Stimulated activated CD8-positive, alpha-beta memory T cell treated with anti-CD3 and anti-CD28 coated beads, Interleukin-4, amount 100 ng/mL, for 1 hour (primary cell): ENCODE measurements at places on chromosomes 7 and 10.

- DNase-seq, result no peak
These were observed 32.5 kb downstream of the ZNF438 start for GRCh38 chr10:30999070-30999712.

DNA sequence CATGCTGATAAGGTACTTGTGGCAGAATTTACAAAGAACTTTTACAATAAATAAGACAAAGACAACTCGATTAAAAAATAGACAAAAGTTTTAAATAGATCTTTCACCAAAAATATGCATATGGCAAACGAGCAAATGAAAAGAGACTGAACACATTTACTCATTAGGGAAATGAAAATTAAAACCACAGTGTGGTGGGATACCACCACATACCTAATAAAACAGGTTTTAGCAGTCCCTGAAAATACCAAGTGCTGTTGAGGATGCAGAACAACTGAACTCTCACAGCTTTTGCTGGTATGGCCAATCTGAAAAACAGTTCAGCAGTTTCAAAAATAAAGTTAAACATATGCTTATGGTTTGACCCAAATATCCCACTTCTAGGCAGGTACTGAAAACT, 205.4 kb upstream of the ADO start:
- DNase-seq, result no peak

DNA sequence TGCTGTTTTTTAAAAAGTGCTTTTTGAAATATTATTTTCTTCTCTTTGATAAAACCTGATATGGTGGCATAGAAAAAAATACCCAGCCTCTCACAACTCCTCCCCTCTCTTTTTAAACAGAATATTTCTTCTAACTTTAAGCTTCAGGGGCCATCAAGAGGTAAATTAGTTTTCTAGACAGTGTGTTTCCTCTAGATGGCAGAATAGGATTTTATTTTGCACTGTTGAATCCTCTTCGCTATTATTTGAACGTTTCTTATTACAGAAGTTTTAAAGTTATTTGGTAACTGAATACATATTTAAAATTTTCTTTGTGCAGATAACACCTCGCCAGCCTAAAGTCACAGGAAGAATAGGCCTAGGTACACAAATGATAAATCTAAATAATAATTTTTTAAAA, 30.3 kb downstream of the ARL5B start:
- no peak for DNase-seq

GRCh38 chr7:31864646-31865045, 177.6 kb downstream of the PPP1R17 start:
- DNase-seq, result no peak

DNA sequence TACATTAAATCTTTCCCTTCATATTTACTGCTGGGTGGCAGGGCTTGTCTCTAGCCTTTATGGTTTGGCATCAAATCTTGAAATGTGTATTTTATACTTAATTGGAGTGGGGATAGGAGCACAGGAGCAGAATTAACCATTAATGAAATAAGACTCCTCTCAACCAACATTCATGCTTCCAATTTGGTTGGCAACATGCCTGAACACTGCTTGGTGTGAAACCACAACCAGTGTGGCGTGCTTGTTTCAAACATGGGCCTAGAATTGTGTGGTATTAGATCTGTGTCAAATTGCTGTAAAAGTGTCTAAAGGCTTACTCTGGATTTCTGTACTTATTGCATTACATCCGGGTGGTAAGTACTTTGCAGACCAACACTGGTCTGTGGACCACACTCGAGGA, 25.1 kb upstream of the VPS41 start:
- DNase-seq, result no peak

DNA sequence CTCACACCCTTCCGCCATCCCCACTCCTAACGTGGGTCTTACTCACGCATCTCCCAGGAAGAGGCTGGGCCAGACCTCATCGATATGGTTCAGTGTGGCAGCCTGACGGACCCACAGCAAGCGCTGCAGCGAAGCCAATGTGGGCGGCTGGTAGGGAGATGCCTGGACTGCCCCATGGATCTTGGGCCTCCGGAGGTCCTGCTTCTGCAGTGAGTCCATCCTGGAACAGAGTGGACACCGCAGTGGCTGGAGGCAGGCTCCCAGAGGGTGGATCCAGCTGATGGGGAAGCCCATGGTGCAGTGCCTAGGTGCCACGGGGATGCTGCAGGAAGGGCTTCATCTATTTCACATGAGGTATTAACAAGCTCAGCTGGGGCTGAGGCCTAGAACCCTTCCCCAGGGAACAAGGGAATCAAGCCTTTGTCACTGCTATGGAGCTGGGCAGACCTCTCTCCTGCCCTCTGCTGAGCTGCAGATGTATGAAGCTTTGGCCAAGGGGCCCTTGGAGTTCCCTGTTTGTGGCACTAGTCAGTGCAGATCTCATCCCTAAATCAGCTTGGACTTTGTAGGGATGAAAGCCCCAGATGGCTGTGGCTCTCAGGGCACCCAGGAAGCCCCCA, 13.7 kb upstream of the SAMD8 start:
- DNase-seq, result no peak

DNA sequence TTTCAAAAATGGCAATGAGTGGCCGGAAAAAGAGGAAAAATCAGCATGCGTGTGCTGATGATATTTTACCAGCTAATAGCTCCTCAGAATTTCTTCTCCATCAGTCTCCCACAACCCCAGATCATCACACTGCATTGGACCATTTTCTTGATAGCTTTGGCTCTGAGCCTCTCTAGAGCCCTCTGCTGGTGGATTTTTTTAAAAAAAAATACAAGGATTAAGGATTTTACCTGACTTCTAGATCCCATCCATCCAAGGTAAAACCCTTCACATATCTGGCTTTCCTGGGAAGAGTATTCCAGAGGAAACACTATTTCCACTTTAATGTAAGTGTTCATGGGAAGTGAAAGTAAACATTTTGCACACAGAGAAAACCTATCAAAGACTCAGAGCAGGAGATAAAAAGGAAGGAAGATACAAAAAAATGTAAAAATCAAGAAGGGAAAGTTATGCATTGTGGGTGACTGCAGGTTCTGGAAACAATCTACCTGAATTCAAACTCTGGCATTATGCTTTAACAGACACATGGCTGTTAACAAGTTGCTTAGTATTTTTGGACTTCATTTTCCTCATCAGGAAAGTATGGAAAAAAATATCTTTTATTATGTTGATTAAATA, 380.9 kb downstream of the LRRTM3 start:
- no peak for DNase-seq

DNA sequence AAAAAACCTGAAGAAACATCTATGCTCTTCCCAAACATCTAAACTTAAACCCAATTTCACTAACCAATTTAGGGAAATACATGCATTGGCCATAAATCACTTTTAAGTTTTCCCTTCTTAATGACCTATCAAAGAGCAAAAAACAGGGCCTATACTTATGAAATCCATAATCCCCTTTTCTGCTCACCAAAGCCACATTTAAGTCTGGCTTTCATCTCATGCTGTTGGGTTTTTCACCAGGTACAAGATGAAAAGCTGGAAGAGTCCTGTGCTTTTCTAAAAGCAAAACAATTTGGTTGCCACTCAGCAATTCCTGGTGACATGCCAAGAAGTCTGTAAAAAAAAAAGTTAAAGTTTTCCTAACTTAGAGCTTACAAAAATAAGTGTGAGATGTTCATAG, 92.6 kb downstream of the HPSE2 start:
- DNase-seq, result no peak

- no peak for DNase-seq
These were observed 11.2 kb upstream of the CCSER2 start for GRCh38 chr10:84317174-84317573.

DNA sequence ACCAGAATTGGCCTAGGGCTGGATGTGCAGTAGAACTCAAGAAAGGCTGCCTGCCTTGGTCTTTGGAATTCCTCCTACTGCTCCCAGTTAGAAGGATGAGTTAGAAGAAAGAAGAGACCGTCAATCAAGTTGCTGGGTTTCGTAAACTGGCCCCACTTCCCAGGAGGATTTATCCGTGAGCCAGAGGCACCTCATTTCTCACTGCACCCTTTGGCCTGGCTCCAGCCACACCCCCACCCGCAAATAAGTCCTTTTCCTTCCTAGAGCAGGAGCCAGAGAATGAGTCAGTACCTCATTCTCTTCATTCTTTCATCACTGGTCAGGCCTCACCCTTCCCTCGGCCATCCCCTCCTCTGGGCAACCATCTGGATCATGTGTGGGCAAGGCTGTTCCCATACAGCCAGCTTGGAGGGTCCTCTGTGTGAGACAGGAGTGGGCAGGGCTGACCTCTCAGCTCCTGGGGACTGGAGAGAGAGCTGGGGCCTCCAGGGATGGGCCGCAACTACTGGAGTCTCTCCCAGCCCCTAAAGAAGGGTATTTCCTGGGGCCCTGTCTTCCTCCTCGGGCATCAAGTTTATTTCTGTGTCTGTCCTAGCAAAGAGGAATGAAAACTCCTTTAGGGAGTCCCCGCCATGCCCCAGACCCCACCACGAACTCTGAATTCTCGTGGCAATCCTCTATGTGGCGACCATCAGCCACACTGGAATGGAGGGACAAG, 87.2 kb upstream of the DUSP5 start:
- no peak for DNase-seq

GRCh38 chr10:2885288-2886278, 181.8 kb upstream of the PFKP start:
- DNase-seq, result no peak

GRCh38 chr10:78458983-78459638, 425.4 kb downstream of the RPS24 start:
- no peak for DNase-seq

DNA sequence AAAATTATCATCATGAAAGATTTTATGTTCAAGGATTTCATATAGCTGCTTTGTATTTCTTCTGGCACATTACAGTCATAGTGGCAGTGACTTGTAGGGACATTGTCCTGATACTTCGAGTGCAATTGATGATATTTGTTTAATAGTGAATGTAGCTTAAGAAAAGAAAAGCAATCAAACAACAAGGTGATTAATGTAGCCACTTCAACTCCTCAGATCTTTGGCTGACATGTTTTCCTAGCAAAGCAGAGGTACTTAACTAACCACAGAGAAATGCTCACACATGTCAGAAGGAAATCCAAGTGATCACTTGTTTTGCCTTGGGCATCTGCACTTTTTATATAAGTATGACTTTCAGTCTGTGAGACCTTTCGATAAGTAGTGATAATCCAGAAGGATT, 470.3 kb downstream of the AUTS2 start:
- DNase-seq, result no peak

DNA sequence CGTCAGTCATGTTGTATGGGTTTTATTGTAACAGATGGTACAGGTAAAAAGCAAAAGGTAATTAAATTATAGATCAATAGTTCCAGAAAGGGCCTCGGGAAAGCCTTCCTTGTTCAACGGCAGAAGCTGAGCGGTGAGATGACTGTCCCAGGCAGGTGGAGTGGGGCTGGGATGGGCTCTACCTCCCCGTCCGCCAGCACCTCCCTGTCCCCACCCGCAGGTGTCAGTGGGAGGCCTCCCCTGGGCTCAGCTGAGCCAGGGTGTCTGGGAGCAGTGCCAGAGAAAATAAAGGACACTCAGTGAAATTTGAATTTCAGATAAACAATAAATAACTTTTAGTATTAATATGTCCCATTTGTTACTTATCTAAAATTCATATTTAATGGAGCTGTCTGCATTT, 58.9 kb downstream of the CLRN3 start:
- no peak for DNase-seq

GRCh38 chr10:73517166-73517888, 21.5 kb upstream of the PPP3CB start:
- no peak for DNase-seq

DNA sequence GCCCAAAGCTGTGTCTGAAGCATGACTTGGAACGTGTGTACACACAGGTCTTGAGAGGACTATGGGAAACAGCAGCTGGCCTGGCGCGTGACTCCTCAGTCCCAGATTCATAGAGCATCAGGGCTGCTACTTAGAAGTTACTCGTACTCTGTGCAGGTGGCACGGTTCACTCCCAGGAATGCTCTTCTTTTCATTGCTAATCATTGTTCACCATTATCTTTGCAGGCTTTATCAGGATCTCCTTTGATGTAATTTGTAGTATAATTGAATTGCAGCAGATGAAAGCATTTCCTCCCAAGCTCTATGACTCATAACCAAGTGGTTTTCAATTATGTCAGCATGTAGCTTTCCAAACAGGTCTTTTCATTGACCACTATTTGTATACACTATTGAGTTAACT, 938.9 kb downstream of the NRG3 start:
- DNase-seq, result no peak

DNA sequence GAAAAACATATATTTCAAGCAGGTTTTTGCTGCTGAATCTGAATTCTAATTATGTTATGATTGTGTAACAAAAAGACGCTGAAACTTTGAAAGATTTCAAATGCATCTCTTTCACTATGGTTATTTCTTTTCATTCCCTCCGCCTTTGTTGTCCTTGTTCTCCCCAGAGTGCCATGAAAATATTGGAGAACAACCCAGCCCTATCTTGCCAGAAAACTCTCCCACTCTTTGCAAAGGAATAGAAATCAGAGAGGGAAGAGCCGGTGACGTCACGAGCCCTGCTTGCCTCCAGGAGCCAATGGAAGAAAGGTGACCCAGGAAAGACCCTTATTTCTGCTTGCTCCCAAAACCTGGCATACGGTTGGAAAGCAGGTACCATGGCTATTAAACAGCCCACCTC, 3.4 kb downstream of the GFRA1 start:
- DNase-seq, result no peak

GRCh38 chr7:55483046-55483445, 89.3 kb downstream of the VOPP1 start:
- no peak for DNase-seq

GRCh38 chr10:96910488-96911395, 78.6 kb downstream of the LCOR start:
- no peak for DNase-seq

GRCh38 chr7:151882734-151883133, 5.8 kb upstream of the PRKAG2 start:
- no peak for DNase-seq

DNA sequence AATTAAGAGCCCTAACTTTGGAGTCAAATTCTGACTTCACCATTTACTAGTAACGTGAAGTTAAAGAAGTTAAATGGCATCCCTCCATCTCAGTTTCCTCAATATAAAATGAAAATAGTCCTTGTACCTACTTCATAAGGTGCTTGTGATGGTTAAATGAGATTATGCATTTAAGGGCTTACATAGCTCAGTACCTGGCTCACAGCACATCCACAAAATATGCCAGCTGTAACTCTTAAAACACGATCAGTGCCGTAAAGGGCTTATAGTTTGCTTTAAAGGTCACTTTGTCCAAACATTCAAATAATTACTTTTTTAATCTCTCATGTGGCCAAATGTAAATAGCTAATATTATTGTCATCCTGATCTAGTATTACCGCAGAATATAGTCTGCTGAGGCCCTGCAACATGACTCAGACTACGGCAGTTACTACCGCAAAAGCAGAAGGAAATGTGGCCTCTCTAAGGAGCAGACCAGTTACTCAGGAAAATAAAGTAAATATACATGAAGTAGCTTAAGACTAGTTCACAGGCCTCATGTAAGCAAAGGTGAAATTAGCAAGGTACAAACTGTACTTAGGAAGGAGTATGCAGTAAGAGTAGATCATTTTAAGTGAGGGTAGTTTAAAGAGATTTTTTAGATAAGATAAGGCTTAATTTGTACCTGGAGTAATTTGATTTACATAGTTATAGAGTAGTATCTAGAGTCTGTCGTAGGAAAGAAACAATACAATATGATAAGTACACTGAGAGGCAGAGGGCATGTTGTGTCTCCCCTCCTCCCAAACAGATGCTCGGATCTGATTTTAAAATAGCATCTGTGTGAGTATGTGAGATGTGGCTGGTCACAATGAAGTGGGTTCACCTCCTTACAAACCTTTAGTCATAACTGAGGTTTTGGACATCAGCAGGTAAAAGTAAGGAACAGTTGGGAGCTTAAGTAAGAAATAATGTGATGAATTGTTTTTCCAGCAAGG, 13.1 kb downstream of the CASP2 start:
- DNase-seq, result no peak

GRCh38 chr10:3716093-3716492, 68.9 kb downstream of the KLF6 start:
- DNase-seq, result no peak
